MG63 (cell line): ENCODE measurements at places on chromosomes 1 and 21. TPM values are rescaled to one million over a fixed set of nuclear protein-coding genes. Genes with fewer than 3 reads are reported as not detected.

GRCh38 chr1:47229886-47230691, 1.9 kb downstream of the TAL1 start:
- DNase-seq, result no peak

DNA sequence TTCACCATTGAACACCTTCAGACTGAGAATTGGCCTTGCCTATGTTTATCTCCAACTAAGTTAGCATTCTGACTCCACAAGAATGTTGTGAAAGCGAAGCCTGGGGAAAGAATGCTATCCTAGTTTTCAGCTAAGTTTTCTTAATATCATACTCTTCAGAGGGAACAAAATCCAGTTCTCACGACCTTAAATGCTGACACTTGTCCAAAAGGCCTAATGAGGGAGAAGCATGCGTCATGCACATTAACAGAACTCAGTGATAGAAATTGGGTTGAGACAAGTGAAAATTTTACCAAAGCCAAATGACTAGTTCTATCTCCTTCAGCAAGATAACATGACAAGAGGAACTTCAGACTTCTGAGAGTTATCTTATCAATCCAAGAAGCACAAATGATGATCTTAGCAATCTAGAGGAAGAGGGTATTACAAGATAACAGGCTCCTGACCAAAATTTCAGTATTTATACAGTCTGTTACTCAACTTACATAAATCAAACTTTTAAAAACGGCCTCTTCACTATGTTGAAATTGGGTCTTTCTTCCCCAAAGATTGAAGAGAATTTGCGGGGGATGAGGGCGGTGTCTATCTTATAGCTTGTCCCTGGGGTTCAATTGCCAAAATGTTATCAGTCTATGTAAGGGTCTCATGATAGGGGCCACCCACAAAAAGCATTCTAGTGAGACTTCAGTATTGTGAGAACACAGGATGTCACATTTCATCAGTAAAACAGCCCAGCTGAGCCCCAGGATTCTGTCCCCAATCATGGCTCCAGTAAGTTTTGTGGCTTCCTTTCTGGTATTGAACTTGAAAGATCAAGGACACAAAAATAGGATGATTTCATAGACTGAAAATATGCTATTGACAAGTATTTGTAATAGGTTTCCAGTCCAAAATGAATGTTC, 26.5 kb upstream of the SLC45A3 start:
- no peak for DNase-seq

DNA sequence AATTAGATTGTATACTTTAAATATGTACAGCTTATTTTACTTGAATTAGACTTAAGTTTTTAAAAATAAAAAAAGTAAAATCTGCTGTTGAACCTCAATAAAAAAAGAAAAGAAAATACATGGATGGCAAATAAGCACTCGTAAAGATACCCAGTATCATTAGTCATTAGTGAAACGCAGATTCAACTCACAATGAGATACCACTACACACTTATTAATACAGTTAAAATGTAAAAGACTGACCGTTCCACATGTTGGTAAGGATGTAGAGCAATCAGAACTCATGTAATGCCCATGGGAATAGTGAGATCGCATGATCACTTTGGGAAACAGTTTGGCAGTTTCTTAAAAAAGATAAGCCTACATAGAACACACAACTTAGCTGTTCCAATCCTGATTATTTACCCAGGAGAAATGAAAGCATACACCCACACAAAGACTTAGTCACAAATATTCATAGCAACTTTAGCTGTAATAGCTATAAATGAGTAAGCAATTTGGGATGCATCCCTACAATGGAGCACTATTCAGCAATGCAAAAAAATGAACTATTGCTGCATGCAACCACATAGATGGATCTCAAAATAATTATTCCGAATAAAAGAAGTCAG, 7.3 kb downstream of the SH2D1B start:
- DNase-seq, result no peak

GRCh38 chr1:208347191-208347590, 103.0 kb upstream of the PLXNA2 start:
- no peak for DNase-seq

DNA sequence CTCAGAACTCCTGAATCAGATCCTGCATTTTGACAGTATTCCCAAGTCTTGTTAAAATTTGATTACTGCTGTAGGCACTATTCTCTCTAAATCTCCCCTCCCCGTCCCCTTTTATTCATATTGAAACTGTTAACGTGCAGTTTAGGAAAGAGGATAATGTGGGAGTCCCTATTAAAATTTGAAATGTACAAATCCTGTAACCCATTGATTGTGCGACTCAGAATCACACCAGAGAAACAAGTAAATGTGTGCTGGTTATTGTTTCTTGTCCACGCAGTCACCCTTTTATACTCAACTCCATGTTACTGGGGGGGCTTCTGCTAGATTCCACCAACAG, 584 bp upstream of the LTN1 start:
- DNase-seq, result no peak

DNA sequence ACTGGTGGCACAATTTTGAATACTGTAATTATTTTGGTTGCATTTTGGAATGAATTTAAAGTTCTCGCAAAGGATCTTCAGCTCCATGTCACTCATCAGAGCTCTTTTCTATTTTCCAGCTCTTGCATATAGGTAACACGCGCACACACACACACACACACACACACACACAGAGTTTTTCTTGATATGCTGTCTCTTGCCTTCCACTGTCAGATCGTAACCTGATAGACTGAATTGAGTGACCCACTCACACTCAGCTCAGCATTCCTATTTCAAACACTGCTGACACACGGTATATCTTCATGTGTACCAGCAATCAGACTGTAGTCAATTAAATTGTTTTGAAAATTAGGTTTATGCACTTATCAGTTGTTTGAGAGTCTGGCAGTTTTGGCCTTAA, 214.1 kb downstream of the PBX1 start:
- no peak for DNase-seq

DNA sequence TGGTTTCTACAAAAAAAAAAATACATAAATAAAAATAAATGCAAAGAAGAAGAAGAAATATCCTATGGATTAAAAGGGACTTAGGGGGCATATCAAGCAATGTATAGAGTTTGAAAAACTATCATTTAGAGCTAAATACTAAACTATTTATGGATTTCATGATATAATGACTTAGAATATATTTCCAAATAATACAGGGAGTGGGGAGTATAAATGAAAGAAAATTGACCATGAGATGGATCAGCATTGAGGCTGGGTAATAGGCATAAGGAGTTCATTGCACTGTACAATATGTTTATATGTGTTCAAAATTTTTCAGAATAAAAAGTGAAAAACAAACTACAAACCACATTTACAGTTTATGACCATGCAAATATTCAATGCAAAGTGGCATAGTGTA, 18.8 kb downstream of the NHLH2 start:
- DNase-seq, result no peak

DNA sequence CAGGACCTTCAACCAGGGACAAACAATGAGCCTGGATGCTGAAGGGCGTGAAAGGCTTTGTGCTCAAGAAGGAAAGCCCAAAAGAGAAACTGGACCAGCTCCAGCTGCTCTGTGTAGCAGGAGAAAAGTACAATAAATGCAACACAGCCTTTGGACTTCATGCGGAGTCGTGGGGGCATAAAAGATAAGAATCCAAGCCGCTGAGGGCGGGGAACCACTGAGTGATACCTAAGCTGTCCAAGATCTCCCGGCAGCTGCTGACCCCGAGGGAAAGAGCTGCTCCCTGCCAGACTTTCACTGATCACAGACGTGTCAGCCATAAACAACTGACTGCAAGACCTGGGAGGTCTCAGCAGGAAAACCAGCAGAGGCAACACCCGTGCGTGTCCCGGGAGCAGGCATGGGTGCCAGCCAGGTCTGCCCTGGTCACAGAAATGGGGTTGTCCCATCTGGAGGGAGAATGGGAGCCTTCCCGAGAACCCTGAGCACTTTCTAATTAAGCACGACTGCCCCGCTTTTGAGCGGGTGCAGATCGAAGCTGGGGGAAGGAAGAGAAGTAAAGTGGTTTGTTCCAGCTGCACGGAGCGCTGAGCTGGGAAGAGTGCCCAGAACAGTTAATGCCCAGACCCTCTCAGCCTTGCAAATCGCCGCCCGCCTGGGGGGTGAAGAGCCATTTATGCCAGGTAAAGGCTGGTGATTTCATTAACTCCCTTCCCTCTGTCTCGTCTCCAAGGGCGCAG, 68.3 kb upstream of the TARDBP start:
- peak; percentile 59 for DNase-seq

DNA sequence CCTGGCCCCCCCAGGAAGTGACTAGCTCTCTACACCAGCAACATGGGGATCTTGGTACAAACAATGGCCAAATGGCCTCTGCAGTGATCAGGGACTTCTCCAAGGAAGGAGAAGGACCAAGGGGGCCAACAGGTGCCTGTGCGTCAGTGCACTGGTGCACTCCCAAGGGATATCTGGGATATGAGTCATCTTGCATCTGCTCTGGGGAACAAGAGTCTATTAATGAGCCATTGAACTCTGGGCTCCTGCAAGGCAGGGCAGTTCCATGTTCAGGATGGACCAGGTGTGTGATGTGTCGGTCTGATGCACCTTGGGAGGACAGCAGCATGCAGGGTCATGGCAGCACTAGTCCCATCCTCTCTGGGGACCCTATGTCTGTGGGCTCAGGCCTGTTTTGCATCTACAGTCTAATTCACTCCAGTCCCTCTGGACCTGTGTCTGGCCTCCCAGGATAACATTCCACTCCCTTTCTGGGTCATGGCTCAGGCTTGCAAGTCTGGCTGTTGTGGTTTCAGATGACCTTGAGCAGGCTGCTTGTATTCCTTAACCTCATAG, 125.3 kb downstream of the TRABD2B start:
- no peak for DNase-seq

DNA sequence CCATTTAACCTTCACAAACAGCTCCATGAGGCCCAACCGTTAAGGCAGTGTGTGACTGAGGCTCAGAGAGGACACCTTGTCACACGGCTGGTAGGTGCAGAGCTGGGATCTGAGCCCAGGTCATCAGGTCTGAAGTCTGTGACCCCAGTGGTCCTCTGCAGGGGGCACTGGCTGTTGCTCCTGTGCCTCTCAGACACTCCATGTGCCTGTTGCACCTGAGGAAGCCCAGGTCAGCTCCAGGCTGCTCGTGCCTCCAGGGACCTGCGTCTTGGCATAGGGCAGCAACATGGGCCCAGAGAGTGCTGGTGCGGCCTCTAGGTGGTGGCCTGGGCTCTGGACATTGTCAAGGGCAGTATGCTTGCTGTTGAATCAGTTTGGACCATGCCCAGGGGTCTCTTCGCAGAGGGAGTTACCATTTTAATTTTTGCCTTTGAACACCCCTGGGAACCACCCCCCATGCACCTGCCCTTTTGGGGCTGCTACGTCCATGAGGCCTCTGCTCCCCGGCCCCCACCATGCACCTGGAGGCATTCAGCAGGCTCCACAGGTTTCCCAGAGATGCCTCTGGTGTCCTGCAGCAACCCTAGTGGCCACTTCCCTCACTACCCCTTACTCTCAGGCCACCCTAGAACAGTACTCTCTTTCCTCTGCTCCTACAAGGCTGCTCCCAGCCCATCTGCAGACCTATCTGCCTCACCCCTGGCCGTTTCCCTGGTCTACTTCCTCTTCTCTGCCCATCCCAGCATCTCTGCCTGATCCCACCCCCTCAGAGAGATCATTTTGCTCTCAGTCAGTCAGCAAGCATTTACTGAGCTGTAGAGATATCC, 25.2 kb upstream of the EPS8L3 start:
- peak; percentile 54 for DNase-seq

DNA sequence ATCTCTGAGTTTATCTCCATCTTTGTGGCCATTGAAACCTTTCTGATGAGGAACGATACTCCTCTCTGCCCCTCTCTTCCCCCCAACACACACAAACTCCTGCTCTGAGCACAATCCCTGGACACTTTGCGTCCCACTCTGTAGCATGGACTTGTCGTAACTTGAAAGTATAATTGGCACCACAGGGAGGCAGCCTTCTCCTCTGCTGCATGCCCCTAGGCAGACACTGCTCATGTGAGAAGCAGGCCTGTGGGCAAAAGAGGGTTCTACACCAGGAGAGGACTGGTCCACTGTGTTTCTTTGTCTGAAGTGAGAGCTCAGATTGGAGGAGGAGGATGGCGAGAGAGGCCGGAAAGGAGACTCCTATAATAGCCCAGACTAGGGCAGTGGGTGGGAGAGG, 3.8 kb upstream of the PARS2 start:
- DNase-seq, result no peak

GRCh38 chr1:18145851-18146618, 38.4 kb downstream of the IGSF21 start:
- no peak for DNase-seq

GRCh38 chr1:110524311-110525248, 5.6 kb upstream of the KCNA10 start:
- peak; percentile 36 for DNase-seq

GRCh38 chr1:21904704-21905520, 32.2 kb downstream of the HSPG2 start:
- DNase-seq, result peak; percentile 53

DNA sequence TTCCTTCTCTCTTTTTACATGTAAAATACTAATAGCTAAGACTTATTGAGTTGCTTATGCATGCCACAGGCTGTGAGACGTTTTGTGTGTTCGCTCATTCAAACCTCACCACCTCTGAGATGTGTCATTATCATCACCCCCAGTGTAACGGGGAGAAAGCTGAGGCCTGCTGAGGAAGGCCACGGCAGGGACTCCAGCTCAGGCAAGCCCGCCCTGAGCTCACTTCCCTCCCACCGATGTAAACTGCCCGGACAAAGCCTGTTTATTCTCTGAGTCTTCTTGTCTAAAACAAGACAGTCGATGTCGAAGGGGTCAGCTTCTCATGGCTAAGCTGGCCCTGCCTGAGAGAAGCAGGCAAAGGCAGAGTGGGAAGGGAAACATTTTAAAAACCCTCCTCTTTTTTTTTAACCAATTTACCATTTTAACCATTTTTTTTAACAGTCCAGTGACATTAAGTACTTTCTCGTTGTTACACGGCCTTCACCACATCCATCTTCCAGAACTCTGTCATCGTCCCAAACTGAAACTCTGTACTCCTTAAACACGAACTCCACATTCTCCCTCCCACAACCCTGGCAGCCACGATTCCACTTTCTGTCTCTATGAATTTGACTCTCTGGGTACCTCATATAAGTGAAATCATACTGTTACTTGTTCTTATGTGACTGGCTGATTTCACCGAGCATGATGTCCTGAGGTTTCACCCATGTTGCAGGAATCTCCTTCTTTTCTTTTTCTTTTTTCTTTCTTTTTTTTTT, 204.8 kb upstream of the GALNT2 start:
- DNase-seq, result no peak

DNA sequence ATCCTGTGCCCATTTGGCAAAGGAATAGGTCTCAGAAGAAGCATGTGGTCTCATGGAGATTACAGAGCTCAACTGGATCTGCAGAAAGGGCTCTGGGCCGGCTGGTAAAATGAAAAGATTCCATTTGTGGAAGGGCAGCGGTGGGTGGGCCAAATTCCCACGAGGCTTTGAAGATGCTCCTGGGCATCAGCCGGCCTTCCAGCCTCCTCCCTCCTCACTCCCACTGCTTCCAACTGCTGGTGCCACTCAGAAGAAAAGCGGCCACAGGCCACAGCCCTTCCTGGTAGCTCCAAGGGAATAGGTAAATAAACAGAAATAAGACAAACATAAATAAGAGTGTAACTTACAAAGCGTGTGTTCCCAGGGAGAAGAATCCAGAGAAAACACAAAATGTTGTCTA, 136.3 kb upstream of the SLC44A3 start:
- no peak for DNase-seq

Gene TEX38
- total RNA-seq, result not detected in 2 replicates

Gene AGT
- total RNA-seq, result not detected in 2 replicates

Gene ESPN
- not detected in 2 replicates for total RNA-seq

Gene RNF186
- not detected in 2 replicates for total RNA-seq

Gene GNG4
- total RNA-seq, result 6.1 and 28.7 TPM in 2 replicates

Gene HPDL
- total RNA-seq, result 3.2 and 7.1 TPM in 2 replicates

Gene MPZ
- 0.07 TPM in 1 of 2 replicates, not detected in the other for total RNA-seq
